ENCODE measurements at places on chromosomes 7 and 10. TPM values are rescaled to one million over a fixed set of nuclear protein-coding genes. Genes with fewer than 3 reads are reported as not detected.

Gene HILPDA
- 59.5 TPM for polyA plus RNA-seq

Gene LARP4B
- polyA plus RNA-seq, result 21.7 TPM

Gene SH2D4B
- 0.06 TPM for polyA plus RNA-seq

Gene PIK3AP1
- polyA plus RNA-seq, result 1.9 TPM

Gene HABP2
- not detected for polyA plus RNA-seq

Gene KIF11
- 5.9 TPM for polyA plus RNA-seq

Gene DOCK1
- polyA plus RNA-seq, result 11.6 TPM

Gene CYP26C1
- 0.93 TPM for polyA plus RNA-seq

Gene PSTK
- polyA plus RNA-seq, result 4.4 TPM

Gene PPP1R17
- 1.5 TPM for polyA plus RNA-seq

Gene PYROXD2
- 4.2 TPM for polyA plus RNA-seq

Gene ZNHIT1
- 38.2 TPM for polyA plus RNA-seq

DNA sequence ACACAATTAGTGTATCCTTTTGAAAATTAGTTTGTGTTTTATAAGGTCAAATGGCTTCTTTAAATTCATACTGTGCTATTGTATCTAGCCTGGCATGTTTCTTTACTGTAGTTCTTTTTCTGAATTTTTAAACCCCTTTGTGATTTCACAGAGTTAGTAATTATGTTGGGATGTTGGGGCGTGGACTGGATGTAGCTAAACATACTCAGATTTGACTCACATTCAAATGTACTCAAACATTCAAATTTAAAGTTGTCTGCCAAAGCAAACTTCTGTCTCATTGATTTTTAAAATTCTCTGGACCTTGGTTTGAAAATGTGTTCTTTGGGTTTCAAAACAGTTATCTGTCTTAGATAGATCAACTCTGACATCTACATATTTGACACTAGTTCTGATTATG, 7.2 kb upstream of the NRP1 start:
- no peak for DNase-seq

GRCh38 chr7:87218796-87219544, 562 bp downstream of the TMEM243 start:
- DNase-seq, result no peak

DNA sequence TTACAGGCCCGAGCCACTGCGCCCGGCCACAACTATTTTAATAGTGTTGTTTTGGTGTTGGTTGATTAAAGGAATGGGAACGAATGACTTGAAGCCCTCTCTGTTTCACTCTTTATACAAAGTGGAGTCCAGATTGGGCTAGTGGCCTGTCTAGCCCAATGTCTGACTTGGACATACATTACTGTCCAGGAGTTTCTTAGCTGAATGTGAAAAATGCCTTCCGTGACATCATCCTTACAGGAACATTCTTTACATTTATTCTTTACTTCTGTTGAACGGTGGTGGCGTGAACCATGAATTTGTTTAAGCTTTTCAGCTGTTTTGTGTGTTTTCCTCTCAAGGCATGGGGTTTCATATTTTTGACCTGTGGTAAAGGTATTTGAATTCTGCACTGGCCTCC, 67.9 kb downstream of the DAGLB start:
- no peak for DNase-seq

- no peak for DNase-seq
These were observed 122.2 kb upstream of the AMPH start for GRCh38 chr7:38753347-38753746.

- no peak for DNase-seq
These were observed 119.9 kb upstream of the THSD7A start for GRCh38 chr7:11951909-11952308.

GRCh38 chr7:130903358-130903974, 169.5 kb upstream of the KLF14 start:
- no peak for DNase-seq

GRCh38 chr7:86790383-86790782, 146.7 kb downstream of the GRM3 start:
- no peak for DNase-seq

DNA sequence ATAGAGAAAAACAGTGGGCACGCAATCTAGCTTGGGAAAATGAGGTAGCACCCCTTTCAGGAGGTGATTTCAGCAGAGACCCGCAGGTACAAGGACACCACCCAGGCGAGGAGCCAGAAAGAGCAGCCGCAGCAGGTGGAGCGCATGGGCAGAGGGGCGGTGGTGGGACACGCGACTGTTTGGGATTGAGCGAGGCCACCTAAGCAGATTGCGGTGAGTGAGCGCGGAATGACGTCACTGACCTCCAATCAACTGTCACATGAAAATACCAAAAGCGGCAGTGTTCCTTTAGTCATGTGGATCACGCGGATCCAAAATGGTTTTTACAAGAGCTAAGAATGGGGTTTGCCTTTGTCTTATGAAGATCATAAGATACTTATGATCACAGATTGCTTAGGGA, 40.2 kb upstream of the SLC26A3 start:
- DNase-seq, result no peak

- no peak for DNase-seq
These were observed 151.5 kb downstream of the WDR11 start for GRCh38 chr10:121002586-121003205.

GRCh38 chr10:123408660-123409059, 254.5 kb downstream of the BUB3 start:
- DNase-seq, result no peak

GRCh38 chr7:132169730-132170129, 406.5 kb downstream of the PLXNA4 start:
- DNase-seq, result no peak

DNA sequence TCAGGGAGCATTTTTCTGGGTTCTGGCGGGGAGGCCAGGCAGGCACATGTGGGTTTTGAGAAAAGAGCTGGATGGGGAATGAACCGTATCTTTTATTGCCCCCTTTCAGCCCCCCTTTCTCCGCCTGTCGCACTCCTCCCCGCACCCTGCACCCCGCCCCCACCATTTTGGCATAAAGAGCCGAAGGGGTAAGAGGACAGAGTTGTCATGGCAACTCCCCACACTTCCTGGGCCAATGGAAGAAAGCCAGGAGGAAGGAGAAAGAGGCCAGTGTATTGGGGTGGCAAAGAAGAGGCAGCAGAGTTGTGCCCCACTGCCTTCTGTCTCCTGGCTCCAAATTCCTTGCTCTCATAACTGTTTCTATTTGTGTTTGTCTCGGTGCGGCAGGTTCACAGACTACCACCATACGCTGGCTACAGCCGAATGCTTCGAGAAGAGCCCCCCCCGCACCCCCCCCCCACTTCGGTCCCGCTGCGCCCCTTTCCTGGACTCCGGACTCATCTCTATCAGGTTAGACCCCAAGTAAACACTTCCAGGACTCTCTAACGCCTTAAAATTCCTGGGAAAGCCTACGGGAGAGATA, 3.4 kb downstream of the KCNIP2 start:
- peak; percentile 57 for DNase-seq

DNA sequence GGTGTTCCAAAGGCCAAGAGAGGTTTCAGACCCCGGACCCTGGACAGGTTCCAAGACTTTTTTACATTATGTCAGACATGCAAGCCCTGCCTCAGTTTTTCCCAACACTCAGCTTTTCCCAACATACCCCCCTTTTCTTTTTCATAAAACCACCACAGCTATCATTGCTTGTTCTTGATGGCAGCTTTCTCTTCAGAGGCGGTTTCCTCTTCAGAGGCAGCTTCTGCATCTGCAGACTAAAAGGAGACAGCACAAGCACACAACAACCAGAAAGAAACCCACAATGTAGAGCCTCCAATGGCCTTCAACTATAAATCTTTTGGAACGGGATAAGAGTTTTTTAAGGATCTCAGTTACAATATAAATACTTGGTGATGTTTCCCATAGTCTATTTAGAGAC, 19.3 kb downstream of the GIMAP6 start:
- no peak for DNase-seq

DNA sequence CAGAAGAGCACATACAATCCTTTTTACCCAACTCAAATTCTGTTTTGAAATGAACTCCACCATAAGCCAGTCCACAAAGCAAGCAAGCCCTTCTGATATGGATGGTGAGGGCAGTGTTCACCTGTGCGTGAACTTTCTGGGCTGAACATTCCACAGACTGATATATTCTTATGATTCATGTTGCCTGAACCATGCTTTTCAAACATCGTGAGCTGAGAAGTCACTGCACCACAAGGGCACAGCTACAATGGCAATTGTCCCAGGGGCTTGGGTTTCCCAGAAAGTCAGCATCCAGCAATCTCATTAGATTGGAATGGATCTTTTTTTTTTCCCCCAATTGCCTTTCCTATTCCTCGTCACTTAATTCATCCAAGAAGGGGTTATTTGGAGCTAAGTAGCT, 86.9 kb upstream of the ZNF438 start:
- no peak for DNase-seq

- DNase-seq, result no peak
These were observed 108.4 kb downstream of the HIPK2 start for GRCh38 chr7:139669106-139670061.

- no peak for DNase-seq
These were observed 62.4 kb downstream of the HK1 start for GRCh38 chr10:69340695-69341094.

DNA sequence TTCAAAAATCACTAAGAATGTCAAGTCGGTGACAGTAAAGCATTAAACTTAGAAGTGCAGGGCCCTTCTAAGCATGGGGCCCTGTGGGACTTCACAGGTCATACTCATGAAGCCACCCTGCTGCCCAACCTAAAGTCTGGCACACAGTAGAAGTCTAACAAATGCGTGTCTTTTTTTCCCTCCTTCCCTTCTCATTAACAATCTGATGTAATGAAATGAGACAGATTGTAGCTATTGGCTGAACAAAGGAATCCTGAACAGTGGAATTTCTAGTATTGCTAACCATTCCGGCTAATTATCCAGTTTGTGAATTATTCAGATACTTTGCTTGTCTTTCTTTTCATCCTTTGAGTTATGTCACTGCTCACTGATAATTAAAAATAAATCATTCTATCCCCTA, 369.9 kb downstream of the WDR11 start:
- DNase-seq, result no peak

GRCh38 chr7:36019538-36019937, 133.5 kb upstream of the EEPD1 start:
- DNase-seq, result no peak

- no peak for DNase-seq
These were observed 121.1 kb downstream of the DYNC1I1 start for GRCh38 chr7:95893484-95893883.

GRCh38 chr10:22486431-22486830, 141.1 kb downstream of the SPAG6 start:
- no peak for DNase-seq
